RWPE1 (cell line): ENCODE measurements at places on chromosomes 11 and 22.

DNA sequence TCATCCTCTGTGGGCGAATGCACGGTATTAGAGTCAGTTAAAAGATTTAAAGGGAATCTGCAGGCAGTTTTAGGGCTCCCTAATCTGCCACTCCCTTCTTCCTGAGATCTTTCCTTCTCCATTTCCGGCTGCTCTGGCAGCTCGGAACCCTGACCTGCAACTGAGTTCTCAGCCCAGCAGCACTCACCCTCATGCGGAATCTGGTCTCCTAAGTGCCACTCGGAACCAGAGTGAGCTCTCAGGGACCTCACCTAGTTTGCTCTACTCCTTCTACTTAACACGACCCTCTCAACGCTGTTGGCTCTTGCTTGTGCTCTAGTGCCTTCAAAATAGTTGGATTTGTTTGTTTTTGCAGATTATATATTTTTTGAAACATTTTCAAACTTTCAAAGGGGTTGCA is 19.3 kb upstream of the IL10RA start:
- DNase-seq, result no peak

- DNase-seq, result peak; percentile 71
Measured at GRCh38 chr11:47373876-47374719, 4.2 kb downstream of the SPI1 start.

DNA sequence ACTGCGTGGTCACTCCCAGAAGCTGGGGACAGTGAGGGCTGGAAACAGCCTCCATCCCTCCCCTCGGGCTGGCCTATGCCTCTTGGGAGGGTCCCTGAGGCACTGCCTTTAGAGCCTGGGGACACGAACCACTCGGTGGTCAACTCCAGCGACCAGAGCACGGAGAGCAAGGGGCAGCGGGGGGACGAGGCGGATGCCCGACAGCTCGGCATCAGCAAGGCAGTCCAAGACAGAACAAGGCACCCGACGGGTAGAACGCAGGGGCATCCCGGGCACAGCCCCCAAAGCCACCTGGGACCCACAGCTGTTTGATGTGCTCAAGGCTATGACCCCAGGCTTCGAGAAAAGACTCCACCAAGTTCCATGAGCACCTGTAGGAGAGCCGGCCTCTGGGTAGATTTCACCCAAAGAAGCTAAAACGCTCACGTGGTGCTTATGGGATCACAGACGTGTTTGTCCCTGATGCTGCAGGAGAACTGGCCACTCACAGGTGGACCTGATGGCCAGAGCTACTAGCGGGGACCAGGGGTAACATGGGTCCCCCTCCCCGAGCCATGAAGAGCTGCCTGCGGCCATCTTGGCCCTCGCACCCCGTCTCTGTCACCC is 510 bp upstream of the LSP1 start:
- no peak for DNase-seq

- no peak for DNase-seq
Measured at GRCh38 chr11:92769112-92769511, 200.3 kb upstream of the MTNR1B start.

DNA sequence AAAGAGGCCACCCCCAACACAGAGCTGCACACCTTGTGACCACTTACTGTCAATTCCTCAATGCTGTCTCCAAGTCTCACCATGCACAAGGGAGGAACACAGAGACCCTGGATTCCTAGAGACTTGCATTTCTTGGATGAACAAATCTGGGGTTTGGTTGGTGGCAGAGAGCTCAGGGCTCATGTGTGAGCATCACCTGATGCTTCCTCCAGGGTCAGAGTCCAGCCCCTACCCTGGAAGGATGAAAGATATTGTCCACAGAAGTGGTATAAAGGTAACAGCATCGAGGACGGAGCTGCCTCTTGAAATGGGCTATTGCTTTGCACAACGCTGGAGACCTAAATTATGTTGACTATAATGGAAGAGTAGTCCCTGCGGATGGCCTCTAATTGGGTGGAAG is 36.0 kb downstream of the GGTLC2 start:
- DNase-seq, result no peak

DNA sequence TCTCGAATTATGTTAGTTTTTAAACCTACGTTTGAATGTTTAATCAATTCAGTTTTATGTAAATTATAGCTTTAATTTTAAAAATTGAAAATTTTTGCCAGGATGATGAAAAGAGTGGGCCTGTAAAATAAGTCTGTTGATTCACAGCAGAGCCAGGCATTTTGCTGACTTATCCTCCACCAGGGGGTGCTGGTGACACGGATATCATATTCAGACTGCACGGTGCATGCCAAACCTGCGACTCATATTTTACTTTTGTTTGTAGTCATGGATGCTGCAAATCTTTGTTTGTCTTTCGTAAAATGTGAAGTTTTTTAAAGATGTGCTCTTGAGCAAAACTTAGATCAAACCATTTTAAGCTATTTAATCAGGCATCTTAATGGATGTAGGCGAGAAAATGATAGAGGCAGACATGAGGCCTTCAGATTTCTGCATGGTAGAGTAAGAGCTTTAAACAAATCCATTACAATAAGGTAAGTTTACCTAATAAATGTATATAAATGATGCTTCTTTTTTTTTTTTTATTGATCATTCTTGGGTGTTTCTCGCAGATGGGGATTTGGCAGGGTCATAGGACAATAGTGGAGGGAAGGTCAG is 3.6 kb upstream of the OR8B3 start:
- peak; percentile 52 for DNase-seq

DNA sequence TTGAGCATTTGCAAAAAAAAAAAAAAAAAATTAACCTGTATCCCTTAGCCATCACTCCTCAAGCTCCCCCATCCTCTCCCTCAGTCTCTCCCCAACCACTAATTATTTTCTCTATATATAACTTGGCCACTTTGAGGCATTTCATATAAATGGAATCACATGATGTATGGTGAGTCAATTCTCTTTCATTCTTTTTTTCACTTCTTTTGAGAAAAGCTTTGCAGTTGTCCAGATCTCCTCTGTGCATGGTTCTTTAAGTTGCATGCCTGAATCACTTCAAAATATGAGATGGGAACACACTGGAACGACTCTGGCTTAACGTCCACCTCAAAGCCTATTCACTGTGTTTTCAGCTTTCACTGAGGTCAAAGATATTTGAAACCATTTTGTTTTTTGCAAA is 40.7 kb downstream of the SHANK2 start:
- no peak for DNase-seq

- no peak for DNase-seq
Measured at GRCh38 chr22:38230108-38230825, 28.5 kb downstream of the MAFF start.

DNA sequence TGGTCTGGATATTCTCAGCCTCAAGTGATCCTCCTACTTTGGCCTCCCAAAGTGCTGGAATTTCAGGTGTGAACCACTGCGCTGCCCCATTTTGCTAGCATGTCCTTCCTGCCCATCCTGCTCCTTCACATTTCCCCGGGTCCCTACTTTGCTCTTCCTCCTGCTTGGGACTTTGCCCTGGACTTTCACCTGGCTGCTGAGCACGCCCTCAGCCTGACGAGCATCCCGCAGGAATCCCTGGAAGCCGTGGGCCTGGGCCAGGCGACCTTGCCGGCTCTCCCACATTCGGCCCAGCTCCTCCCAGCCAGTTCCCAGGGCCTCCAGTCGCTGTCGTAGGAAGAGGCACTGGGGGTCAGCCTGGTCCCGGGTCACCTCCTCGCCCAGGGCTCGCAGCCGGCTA is 22.6 kb upstream of the RBM4B start:
- DNase-seq, result no peak

GRCh38 chr11:118930094-118930712 is 4.5 kb upstream of the BCL9L start:
- DNase-seq, result peak; percentile 95

GRCh38 chr22:21796863-21797262 is 61.3 kb upstream of the YPEL1 start:
- no peak for DNase-seq

DNA sequence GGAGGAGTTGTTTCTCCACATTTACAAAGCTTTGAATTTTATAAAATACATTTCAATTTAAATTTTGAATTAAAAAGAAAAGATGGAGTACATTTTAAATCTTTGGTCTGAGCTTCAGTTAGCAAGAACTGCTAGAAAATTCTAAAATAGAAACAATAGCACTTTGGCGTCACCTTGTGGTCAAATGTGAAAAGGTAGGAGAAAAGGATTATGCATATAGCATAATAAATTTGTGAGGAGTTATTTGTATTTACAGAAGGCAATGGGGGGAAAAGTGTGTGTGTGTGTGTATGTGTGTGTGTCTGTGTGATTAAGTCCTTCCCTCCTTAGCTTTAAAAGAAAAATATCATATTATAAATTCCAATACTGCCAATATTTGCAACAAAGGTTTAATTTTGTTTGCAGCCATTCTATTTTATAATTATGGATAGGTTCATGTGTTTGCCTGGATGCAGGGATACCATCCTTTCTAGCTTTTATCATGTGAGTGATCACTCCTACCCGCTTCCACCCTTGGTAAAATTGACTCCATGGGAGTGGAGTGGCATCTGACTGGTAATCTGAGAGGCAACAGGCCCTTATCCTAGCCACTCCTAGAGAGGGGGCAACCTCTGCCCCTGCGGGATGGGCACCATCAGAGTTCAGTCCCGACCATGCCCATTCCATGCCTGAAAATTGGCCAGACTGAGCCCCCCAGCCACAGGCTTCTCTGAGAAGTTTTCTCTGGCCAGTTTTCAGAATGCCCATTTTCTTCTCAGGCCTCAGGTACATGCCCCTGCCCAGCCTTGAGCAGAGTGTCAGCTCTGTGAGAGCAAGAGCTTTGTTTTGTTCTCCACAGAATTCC is 13.6 kb upstream of the LGR4 start:
- no peak for DNase-seq

DNA sequence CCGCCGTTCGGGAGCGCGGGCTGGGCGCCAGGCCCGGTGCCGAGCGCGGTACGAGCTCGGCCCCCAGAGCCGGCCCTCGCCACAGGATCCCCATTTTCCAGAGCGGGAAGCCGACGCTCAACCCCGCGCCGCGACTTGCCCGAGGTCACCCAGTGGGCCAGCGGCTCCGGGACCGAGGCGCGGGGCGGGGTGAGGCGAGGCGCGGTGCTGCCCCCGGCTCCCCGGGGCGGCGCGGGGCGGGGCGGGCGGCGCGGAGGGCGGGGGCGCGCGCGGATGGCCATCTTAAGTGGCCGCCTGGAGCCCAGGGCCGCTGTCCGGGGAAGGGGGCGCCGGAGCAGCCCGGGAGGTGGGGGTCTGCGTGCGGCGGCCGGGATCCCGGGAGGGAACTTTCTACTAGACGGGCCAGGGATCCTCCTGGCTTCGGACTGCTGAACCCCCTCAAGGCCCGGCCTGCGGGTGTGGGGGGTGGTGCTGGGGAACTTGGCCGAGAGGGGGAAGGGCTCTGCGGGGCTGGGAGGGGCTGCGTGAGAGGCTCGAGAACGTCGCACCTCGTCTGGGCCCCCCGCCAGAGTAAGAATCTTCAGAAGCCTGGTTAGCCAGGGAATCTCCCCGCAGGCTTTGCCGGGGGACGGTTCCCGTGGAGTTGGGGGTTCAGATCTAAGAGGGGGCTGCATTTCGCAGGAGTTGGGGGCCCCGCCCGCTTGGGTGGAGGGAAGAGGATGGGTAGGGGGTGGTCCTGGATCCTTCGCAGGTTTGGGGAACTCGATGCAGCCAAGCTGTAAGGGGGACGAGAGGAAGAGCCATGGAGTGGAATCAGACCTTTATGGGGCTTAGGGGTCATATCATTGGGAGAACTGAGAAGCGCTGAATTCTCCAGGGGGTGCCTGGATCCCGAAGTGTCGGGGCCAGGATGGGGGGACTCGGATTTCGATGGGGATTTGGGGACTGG is 678 bp upstream of the INPPL1 start:
- no peak for DNase-seq

DNA sequence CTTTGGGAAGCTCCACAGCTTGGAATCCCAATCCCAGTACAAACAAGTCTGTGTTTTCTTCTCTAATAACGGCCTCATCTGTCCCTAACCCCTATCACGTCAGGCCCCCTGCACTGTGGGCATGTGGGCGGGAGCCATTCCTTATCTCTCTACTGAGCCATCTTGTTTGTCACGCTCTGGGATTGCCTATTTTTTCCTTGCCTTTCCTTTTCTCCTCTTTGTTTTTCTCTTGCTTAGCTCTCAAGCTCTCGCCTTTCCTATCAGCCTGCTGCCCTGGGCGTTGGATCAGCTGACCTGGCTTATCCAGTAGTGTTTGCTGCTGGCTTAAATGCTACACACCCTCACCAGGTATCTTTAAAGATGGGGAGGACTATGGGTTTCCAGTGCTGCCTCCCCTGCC is 35.8 kb downstream of the ARHGAP1 start:
- no peak for DNase-seq

DNA sequence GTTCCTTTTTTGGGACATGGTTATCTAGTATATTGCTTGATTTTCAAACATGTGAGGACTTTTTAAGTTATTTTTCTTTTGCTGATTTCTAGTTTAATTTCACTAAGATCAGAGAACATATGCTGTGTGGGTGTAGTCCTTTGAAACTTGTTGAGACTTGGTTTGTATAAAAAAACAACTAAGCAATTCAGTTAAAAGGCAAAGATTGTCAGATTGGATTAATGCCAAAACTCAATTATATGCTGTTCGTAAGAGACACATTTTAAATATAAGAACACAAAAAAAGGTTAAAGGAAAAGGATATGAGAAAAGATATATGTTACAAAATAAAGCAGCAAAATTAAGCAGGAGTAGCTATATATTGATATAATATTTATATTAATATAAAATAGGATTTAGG is 17.8 kb upstream of the RRM1 start:
- peak; percentile 12 for DNase-seq

DNA sequence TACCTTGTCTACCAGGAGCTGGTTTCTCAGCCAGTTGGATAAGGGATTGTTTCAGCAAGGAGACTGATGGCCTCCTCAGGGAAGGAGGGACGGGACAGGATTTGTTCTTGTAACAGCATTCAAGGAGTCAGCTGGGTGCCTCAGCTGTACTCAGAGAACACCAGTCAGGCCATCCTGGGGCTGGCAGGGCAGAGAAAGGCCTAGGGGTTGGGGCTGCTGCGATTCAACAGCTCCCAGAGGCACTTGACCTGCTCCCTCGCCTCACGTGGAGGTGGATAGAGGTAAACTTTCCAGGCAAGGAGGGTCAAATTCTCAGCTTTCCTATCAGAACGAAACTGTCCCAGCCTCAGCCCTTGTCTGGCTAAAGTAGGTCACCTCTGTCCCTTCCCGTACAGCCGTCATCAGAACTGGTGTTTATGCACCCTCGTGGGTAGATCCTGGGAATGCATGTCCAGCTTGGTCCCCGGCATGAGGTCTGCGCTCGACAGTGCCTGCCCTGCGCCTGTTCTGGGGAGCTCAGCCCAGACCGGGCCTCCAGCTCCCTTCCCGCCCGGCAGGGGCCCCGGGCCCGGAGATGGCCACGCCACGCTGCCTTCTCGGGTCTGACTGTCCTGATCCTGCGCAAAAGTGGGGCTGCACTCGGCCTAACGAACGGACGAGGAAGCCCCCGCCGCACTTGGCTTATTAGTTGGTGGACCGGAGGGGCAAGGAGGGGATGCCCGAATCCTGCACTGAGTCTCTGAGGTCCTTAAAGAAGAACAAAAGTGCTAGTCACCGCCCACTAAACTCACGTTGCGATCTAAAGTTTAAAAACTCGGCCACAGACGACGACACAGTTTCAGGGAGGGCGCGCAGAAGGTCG is 762 bp upstream of the CCDC134 start:
- DNase-seq, result peak; percentile 6
